Activated T-helper 1 cell treated with Interleukin-2 at 50 U/mL for 16 hours (primary cell): ENCODE measurements at places on chromosomes 7 and 10.

DNA sequence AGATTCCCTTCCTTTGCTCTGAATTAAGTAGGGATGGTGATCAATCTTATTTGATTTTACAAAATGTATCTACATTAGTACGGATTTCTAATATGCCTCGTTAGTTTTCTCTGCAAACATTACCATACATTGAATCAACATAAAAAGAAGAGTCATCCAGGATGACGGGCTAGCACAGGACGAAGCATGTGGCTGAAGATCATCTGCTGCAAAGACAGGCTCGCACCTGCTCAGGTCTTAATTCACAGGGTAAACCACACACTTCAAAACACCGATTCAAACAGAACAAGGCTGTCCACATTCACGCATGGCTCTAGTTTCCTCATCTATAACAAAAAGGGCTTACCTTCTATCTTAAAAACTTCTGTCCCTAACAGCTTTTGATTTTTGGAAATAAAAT is 323.0 kb downstream of the PARD3 start:
- no peak for DNase-seq

DNA sequence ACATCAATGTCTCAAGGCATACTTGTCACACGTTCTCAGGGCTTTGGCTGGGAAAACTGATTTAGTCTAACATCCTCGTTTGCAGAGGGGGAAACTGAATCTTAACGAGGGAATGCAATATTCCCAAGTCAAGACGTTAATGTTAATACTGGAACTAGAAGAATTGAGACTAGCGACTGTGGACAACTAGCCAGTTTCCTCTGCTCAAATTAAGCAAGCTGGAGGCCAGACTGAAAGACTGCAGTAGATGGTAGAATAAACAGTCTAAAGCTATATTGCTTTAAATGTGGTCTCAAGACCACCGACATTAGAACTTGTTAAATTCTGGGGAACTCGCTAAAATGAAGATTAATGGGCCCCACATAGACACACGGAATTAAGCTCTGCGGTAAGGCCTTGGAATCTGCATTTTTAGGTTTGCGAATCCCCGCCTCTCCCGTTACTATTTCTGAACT is 639 bp upstream of the TFAM start:
- no peak for DNase-seq

GRCh38 chr10:28922127-28922526 is 244.8 kb downstream of the BAMBI start:
- DNase-seq: no peak

DNA sequence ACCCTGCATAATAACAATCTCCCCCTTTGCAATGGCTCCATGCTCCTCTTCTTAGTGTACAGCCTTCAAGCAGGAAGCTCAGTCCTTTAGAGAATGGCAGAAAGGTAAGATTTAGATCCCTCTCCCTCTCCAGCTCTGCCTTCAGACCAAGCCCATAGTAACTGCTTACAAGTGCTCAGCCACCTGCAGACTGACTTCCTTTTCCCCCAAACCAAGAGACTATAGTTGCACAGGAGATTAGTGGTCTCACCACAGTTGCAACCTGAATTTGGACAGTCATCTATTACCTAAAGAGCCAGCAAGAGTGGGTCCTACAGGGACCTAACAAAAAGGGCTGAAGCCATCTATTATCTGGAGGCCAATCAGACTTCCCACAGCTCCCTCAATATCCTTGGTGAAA is 16.5 kb downstream of the FBXL13 start:
- no peak for DNase-seq

DNA sequence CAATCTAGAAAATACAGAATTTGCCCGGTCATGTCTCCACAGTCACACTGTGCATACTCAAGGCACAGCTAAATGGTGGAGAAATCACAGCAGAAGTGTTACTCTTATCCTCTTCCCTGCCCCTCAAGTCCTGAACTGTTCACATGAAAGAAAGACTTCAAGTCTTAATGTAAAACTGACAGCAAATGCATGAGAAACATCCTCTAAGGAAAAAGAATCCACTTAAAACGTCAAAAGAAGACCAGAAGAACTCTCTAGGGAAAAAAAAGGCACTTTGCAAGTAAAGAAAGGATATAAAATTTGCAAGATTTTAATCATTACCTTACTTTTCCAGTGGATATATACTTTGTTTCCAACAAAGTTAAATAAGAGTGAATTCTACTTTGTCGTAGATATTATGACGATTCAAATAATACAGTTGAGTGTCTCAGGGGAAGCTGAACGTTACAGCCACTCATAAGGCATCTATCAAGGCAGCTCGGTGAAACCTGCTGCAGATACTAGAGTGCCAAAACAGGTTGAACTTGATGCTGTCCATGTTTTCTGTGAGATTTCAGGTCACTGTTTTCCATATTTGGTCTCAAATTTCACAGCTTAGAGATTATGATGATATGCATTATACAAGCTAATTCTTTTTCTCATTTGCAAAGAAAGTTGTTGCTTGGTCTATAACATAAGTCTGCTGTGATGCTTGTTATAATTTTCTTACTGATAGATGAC is 155.0 kb downstream of the CTTNBP2 start:
- DNase-seq: no peak

GRCh38 chr7:50339990-50340500 is 35.5 kb downstream of the IKZF1 start:
- peak; percentile 48 for DNase-seq

DNA sequence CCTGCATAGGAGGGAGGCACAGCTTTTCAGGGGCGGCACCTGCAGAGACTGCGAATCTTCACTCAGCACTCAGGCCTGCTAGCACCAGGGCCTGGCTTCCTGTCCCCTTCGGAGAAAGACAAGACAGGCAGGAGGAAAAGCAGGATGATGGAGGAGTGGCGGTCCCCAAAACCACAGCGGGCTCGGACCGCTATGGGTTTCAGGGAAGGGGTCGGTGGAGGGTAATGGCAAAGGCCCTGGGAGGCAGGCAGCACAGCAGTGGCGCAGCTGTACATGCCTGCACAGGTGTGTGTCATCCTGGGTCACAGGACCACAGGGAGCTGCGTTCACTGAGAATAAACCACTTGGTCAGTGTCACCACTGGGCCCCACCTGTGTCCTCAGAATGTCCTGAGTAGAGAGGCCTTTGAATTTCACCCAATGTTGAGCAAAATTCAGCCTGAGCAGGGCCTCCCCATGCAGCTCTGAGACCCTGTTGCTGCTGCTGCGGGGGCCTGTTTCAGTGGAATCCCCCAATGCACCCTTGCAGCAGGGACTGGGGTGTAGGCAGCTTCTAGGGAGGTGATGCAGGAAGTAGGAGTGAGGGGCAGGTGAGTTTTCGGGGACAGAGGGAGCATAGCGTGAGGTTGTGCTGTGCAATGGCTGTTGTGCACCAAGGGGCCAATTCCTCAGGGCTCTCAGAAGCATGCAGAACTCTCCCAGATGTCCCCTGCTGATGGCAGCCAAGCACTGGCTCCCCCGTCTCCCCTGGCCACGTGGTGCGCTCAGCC is 90.6 kb upstream of the PPP2R2D start:
- DNase-seq: no peak

- DNase-seq: no peak
Measured at GRCh38 chr7:28395831-28396230, 16.5 kb upstream of the CREB5 start.

DNA sequence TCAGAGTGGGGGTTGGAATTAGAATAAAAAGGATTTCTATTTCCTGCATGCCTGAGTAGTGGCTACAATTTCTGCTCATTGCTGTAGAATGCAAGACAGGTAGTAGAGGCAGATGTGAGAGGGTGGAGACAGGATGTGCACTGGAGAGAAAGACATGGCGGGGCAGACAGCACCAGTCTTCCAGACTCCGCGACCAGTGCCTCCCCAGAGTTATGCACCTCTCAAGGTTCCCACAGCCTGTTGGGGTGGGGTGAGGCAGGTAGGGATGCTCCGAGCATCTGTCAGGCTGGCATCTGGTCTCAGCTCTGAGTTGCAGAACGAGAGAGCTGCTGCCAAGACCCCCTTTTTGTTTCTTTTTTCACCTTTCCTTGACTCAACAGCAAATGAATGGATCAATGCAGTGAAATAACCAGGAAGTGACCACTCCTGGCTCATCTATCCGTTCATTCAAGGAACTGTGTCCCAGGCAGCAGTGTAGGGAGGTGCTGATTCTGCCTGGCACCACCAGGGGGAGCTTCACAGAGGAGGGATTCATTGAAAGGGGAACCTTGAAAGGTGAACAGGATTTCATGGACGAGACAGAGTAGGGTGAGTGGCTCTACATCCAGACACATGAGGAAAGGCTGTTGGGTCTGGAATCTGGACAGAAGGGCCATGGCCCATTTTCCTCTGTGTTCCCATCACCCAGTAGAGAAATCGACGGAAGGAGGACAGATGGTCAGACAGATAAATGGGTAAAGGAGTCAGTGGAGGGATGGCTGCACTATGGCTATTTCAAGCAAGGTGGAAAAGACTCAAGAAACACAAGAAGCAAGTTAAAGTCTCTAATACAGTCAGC is 17.2 kb upstream of the SLC18A3 start:
- peak; percentile 12 for DNase-seq

DNA sequence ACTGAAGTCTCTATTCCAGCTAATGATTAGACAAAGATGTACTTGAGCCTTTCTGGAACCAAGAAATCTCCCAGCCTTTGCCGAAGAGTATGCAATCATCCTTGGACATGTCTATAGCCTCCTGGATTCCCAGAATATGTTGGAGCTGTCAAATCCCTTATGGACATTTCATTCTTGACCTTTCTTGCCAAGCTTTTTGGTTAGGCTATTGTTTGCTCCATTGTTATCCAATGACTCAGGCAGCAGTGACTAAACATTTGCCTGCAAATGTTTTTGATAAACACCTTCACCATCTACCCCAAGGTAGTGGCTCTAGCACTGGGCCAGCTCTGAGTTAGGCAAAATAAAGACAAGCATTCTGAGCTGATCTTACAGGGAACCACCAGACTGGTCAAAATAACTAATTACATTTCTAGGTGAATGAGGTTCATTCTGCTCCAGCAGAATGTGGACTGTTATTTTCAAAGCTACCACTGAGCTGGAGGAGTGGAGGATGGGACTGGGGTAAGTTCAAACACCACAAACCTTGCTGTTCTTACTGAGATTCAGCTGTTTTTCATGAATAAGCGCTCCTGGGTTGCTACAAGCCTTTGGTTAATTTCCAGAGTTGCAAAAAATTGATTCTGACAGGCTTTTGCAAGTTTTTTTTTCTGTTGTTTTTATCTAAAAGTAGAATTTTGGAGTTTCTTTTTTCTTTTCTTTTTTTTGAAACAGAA is 81.0 kb downstream of the TMEM270 start:
- no peak for DNase-seq

GRCh38 chr7:15481132-15481531 is 80.7 kb downstream of the AGMO start:
- no peak for DNase-seq

DNA sequence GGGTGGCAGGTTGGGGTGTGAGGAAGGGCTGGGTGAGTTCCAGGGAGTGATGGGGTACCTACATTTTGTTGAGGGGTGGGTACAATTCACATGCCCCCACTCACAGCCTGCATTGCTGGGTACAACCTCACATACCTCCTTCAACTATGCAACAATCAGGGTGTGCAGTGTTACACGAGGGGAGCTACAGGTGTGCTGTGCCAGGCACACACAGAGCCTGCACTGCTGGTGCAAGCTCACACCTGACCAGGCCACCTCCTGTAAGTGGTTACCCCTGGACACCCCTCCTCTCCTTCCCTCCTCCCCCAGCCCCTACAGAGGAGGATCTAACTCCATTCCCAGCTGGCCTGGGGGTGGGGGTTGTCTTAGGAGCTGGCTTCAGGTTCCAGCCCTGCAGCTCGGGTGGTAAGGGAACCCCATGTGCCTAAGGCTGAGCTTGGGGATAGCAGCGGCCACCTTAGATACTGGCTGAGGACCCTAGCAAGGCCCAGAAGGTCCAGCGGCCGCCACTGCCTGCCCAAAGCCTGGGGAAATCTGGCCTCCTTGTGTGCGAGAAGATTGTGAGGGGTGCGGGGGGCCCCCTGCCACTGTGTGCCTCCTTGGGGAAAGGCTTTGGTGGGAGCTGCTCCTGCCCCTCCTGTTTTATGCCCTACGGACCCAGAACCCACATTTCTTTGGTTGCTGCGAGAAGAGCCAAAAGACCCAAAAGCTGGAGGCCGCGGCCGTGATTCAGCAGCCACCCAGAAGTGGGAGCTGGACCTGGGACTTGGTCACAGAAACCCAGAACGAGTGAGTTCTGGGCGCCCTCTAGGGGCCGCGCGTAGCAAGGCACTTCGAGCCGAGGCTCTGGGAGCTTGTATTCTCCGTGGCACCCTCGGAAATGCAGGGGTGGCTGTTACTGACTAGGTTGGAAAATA is 10.8 kb downstream of the TLX1 start:
- peak; percentile 61 for DNase-seq

DNA sequence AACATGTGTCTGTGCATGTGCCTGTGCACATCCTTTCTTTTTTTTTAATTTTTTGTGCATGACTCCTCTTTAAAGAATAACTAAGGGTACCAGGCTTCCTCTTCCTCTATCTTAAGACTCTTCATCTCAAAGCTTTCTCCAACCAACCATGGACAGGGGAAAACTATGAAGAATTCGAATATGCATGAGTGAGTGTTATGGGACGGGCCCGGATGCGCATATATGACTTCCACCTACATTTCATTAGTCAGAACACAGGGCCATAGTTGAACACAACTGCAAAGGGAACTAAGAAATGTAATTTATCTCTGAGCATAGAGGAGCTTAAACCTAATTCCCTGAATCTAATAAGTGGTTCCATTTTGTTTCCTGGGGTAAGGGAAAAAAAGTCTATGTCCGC is 270.3 kb upstream of the SORCS1 start:
- DNase-seq: no peak

DNA sequence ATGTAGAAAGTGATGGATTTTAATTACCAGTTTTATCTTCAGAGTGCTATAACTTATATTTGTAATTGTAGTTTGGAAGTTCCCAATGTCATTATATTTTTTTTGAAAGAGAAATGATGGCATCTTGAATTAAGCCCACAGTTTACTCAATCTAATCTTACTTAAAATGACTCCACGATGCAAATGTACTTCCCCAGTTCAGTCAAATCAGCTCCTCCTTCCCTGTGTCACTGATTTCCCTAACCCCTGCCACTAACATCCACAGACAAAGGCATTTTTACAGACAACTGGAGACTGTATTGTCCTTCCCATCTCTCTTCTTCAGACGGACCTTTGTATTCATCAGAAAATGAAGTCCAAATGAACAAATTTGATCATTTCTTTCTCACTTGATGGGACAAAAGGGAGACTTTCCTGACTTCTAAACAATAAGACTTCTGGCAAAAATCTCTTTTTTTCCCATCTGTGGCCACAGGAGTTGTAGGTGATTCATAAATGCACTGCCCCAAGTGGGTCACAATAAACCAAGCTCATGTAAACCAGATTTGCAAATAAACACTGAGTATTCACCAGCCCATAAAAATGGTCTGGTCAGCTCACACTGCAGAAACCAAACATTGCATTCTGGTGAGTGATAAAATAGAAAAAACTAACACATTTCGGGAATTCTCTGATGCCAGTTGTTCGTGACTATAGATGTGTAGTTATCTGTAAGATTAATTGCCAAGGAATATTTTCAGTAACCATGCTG is 162.9 kb downstream of the FANK1 start:
- no peak for DNase-seq
